ENCODE measurements at places on chromosomes 13 and 19.

DNA sequence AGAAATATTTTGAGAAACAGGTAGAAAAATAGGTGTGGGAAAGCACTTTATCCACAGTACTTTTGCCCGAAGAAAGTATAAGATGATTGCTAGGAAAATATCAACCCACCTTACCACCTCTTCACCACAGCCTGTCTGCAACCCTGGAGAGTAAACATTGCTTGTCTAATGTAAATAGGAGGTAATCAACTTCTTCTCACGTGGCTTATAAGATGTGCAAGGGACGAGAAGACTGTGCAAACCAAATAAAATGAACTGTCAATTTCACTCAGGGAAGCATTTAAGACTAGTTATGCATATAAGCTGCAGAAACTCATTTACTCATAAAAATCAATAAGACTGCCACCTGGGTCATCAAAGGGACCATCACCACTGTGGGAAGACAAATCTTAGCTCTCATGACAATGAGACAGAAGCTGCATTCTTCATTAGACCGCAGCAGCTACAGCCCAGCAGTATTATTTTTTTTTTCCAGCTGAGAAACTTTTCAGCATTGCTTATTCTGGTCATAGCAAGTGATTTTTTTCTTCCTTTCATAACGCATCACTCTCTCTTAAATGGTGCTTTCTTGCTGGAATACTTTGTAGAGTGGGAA lies 807.7 kb upstream of the GPC6 start:
- DNase-seq = no peak

- no peak for DNase-seq
Measured at GRCh38 chr19:50658441-50659317, 9.4 kb downstream of the C19orf81 start.

DNA sequence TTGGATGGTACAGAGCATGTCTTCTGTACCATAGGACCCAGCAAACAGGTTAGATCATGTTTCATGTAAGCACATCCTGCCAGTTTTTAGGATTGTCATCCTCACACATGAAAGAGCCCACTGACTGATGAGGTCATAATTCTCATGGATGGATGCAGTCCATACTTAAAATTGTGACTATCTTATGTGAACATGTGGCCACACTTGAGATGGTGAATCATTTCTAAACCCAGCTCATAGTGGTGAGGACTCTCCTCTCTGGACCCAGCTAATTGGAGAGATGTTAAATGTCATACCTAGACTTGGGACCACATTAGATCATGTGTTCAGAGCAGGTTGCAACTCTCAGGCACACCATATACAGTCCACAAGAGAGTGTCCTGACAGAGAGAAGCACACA lies 24.8 kb upstream of the ZNF254 start:
- DNase-seq = no peak

- DNase-seq = no peak
Measured at GRCh38 chr13:69194130-69194529, 913.5 kb upstream of the ATXN8OS start.

GRCh38 chr19:3028305-3029064 lies 595 bp downstream of the TLE2 start:
- no peak for DNase-seq

All from GM12892 (cell line).